ENCODE measurements at places on chromosomes 7 and 10.

- no peak for DNase-seq
These were observed 205.2 kb upstream of the SVIL start for GRCh38 chr10:29839826-29840515.

DNA sequence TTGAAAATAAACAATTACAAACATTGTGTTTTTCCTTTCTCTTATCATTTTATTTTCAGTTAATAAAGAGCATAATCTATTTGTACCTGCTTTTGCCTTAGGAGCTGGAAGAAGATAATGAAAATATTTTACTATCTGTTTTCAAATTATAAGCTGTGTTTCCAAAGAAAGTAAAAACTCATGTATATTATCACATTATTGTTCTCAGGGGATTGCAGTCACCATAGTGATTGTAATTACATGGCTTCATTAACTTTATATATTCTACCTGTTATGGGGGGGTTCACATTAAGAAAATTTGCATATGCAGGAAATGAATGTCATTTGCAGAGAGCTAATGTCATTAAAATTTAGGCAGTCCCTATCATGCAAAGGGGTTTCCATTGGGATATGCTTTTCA is 542.3 kb downstream of the NXPH1 start:
- DNase-seq, result no peak

- DNase-seq, result no peak
These were observed 38.7 kb upstream of the ANK3 start for GRCh38 chr10:60428387-60428737.

- DNase-seq, result peak; percentile 70
These were observed 79.8 kb downstream of the ABI1 start for GRCh38 chr10:26780793-26781601.

GRCh38 chr7:116528008-116528789 is 3.4 kb downstream of the CAV1 start:
- DNase-seq, result no peak

DNA sequence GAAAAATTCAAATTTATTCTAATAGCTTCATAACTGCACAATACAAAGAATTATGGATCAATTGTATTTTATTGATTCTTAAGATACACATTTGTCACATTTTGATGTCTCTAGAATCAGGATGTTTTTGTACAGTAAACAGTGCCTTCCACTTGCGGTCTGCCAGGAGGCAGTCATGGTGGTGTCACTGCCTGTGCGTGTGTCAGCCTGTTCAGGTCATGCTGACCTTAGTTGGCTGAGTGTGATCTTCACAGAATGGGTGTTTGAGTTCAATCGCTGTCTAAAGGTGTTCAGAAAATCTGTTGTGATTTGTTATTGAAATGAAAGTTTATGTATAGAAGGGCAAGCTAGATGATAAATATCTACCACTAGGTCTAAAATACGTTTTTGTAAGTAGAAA is 20.7 kb downstream of the SEC61A2 start:
- DNase-seq, result no peak

DNA sequence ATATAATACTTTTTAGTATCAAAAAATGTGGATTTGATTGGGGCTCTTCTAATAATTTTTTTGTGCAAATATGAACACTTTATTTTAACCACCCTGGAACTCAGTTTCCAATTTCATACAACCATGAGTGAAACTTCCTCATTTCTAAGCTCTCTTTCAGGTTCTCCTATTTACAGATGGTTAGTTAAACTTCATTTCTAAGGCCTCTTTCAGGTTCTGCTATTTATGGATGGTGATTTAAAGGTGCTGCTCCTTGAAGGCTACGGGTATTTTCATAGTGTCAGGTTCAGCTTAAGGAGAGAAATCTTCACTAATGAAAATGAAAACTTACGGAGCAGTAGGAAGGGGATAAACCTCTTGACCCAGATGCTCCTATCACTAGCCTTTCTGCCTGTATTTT is 568.3 kb downstream of the KIF20B start:
- no peak for DNase-seq

GRCh38 chr7:48285373-48285772 is 114.1 kb downstream of the ABCA13 start:
- no peak for DNase-seq

DNA sequence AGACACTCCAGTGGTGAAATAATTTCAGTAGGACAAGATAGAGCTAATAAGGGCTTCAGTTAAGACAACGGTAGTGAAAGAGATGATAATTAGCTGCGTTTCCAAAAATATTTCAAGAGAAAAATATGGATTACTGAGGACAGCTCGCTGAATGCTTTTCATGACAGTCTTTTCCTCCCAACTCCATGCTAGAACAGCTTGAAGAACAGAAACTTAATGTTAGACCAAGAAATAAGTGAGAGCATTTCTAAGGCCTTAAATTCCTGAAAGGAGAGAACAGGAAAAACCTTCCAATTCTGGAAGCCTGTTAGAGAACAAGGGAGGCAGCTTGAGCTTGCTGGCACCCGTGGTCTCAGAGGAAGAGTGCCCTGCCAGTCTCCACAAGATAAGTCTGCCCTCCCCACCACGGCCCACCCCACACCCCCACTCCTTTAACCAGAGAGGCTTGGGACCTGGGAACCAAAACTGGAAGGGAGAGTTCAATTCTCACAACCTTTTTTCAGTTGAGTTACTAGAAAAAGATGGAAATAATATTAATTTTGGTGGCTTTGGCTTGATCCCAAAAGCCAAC is 1148.0 kb upstream of the CELF2 start:
- no peak for DNase-seq

DNA sequence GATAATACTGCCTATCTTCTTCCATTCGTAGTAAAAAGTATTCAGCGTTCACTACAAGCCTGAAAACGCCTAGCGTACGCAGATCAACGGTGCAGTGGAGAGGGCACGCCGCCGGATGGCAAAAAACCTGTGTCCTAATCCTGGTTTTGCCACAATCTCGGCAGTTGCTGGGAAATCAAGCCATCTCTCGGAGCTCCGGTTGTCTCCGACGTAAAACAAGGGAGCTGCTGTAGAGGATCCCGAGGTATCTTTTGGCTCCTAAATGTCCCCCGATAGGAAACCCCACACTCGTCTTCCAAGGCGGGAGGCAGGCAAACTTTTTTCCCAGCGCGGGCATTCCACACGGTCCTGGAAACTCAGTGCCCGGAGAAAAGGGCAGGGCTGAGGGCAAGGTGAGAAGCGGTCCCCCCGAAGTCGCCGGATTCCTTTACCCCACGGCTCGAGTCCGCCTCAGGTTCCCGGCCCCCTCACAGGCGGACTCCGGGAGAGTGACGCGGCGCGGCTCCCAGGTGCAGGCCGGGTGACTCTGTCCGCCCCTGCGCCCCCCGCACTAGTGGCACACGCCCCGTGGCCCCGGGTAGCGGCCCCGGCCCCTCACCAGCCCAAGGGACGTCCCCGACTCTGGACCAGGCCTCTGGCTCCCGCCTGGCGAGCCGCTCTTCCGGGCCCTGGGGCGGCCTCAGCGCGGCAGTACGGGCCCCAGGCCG is 649 bp downstream of the IDE start:
- DNase-seq, result peak; percentile 68

- no peak for DNase-seq
These were observed 317.3 kb upstream of the CACNA2D1 start for GRCh38 chr7:82760831-82761230.

DNA sequence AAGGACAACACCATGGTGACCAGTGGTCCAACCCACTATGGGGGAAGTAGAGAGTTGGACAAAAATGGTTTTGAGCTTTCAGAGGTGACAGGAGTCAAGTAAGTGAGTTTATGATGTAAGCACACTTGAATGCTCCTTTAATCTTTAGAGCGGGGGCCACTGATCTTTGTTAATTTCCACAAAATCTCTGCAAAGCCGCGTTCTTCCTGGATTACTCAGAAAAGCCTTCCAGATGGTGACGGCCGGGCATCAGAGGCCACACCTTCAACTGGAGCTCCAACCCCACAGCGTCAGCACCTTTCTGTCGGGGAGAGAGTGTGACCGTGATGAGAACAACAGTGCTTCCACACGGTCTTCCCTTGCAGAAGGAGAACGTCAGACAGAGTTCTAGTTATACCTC is 35.2 kb upstream of the KLF6 start:
- no peak for DNase-seq

DNA sequence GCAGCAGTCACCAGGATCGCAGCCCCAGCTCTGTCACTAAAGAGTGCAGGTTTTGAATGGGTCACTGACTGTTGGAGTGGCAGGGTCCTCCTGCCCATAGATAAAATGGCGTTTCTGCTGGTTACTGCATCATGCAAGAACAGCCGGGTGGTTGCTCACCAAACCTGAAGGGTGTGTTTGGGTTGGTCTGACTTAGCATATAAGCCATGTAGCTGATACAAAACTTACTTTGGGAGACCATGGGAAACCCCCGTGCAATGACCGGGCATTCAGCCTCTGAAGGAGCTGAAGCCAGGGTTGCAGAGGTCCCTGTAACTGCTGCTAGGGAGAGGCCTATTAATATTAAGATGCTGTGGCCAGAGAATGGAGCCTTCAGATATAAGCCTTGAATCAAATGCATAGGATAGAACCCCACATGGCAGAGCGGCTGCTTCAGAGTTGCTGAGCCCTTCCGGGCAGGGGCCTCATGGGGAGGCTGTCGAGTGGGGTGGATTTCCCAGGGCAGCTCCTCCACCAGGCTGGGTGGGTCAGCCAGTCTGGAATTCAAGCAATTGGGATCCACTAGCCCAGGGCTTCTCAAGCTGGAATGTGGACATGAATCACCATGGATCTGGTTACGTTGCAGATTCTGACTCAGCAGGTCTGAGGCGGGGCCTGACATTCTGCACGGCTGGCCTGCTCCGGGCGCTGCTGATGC is 70.9 kb upstream of the CTBP2 start:
- no peak for DNase-seq

- DNase-seq, result no peak
These were observed 16.1 kb downstream of the DYDC2 start for GRCh38 chr10:80372675-80373074.

DNA sequence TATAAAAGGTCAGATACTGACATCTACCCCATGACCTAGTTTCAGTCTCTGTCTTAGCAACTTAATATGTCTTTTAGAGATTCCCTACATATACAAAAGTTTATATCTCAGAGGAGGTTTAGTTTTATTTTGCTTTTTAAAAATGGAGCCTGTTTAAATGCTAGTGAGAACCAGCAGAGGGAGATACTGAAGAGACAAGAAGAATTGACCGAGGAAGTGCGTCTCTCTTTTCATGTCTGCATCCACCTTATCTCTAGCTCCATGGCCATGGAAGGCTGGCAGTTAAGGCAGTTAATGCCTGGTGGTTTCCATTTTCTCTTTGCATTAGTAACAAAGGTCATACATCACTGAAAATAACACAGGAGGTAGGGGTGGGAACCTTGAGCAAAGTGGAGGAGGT is 10.7 kb downstream of the SUV39H2 start:
- no peak for DNase-seq

DNA sequence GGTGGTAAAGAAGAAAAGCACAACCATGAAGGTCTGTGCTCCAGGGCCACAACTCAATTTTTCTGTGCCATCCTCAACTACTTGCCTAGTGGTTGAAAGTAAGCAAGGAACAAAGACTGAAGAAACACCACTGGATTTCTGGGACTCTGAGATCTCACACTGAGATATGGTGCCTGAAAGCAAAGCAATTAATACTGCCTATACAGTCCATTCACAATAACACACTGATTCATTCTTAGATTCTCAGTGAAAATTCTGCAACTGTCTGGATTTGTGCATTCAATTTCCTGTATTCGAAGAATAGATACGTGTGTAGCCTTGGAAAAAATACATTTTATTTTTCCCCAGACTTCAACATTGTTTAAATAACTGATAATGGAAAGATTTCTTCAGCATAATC is 116.4 kb upstream of the FAM133B start:
- DNase-seq, result no peak

- no peak for DNase-seq
These were observed 112.8 kb downstream of the LARP4B start for GRCh38 chr10:818526-819220.

DNA sequence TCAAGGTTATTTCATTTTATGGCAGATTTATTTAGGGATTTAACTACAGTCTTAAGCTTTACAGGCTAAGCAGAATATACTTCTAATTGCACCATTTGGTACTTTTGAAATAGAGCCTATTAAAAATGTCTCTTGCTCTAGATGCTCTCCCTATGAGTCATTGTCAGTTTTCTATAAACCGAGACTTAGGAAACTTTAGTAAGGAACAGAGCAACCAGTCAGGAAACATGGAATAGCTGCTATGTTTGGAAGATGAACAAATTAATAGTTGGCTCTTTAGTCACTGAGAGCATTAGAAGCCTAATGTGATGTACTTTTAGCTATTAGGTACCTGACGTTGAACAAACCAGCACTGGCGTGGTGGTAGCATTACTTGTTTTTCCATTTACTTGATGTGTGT is 35.3 kb downstream of the INPP5F start:
- DNase-seq, result no peak

All from activated naive CD4-positive, alpha-beta T cell treated with anti-CD3 and anti-CD28 coated beads for 36 hours (primary cell).